ENCODE measurements at places on chromosomes 6 and 20.
A peak's percentile ranks its signal among the peaks of the same experiment; 100 is the strongest.

DNA sequence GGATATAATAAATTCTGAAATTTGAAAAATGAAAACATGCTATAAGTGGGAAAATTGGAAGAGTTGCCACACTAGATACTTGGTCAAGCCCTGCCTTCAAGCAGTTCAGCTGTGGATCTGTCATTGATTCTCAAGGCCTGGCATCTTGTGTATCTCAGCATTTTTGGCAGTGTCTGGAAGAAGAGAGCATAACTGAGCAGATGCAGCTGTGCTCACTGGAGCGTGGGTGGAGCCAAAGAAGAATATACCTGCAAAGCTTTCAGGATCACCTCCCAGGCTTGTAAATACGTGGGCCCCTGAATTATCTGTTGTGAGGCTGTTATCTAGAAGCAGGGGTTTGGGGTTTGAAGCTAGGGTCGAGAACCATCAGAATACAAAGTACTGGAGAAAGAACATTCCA lies 31.3 kb upstream of the CHD6 start:
- DNase-seq: no peak

DNA sequence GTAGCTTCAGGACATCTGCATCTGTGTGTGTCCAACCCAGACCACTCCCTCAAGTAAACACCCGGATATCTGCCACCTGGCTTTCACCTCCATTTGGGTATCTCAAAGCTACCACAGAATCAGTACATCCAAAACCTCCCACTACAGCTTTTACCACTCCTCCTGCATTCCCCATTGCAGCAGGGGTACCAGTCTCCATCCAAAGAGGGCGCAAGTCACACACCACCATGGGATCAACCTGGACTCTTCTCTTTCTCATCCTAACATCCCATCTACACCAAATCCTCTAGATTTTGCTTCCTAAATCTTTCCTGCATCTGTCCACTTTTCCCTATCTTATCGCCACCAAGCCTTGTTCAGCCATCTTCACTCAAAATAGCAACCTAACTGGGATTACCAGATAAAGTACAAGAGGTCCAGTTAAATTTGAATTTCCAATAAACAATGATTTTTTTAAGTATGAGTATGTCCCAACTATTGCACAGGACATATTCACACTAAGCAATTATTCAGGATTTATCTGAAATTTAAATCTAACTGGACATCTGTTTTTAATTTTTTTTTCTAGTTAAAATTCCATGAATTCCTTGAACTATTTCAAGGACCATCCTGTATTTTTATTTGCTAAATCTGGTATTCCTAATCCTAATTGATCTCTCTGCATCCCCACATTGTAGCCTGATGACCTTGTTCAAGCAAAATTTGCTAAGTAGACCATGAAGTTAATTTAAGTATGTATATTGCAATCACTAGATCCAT lies 164.3 kb upstream of the MLN start:
- no peak for DNase-seq

DNA sequence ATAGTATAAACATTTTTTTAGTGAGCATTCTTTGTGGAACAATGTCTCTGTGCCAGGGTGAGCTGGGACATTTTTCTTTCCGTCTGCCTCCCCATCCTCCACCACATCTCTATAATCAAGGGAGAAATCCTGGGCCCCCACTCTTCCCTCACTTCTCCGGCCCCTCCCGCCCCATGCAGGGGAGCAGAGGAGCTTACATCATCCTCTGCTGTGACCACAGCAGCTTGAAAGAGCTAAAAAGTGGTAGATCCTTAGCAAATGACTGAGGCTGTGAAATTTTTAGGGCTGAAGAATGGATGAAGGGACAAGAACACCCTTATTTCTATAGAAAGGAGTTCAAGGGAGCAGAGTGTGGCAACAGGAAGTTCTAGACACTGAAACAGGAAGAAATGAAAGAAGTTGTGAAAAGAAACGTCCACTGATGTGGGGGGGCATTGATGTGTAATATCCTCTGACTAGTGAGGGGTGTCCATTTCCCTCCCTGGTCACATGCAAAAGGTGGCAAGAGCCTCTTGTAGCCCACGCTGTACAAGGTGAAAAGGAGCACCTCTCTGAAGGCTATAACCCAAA lies 380.3 kb upstream of the JARID2 start:
- peak; percentile 75 for DNase-seq

- no peak for DNase-seq
These were observed 84.6 kb downstream of the PTPN1 start for GRCh38 chr20:50594591-50595432.

GRCh38 chr6:167676000-167676665 lies 150.6 kb upstream of the AFDN start:
- peak; percentile 26 for DNase-seq

DNA sequence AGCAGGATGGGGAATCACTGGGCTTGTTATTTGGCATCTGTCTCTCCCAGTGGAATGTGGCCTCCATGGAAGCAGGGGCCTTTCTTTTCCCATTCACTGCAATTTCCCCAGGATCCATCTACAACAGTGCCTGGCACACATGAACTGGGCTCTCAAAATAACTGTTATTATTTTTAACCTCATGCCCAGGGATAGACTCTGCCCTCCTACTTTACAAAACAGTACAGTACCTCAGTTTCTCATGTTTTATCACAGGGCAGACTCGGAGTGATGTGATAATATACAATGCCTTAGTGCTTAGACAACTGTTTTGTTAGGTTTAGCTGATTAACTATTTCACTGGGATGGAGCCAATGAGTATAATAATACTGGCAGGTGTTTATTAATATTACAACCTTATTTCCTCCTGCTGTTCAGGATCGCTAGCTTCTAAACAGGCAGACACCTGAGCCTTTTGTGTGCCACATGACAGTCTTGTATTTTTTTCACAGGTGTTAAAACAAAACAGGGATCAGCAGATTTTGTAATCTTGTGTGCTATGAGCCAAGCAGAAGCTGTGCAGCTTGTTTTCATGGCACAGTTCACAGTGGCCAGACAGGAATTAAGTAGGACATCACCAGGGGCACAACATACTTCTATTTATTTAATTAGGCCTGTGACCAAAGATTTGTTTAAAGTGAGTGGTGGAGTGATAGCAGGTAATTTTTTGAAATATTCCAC lies 157.7 kb upstream of the EYA4 start:
- no peak for DNase-seq

- no peak for DNase-seq
These were observed 207.1 kb upstream of the PRSS16 start for GRCh38 chr6:27040244-27041042.

DNA sequence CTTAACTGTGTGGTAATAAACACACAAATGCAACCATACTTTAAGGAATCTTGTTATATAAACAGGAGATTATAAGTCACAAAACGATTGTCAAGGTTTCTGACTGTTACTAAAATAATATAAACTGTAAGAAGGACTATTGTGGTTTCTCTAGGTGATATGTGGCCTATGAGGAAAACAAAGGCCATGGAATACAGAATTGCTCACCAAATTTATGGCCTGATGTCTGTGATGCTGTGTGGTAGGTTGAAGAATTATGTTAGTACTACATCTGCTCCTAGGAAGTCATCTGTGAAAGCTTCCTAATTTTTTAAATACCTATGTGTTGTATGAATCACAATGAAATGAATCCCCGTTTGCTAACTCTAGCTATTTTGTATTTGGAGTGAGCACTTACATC lies 875.4 kb upstream of the MAP3K7 start:
- DNase-seq: no peak

DNA sequence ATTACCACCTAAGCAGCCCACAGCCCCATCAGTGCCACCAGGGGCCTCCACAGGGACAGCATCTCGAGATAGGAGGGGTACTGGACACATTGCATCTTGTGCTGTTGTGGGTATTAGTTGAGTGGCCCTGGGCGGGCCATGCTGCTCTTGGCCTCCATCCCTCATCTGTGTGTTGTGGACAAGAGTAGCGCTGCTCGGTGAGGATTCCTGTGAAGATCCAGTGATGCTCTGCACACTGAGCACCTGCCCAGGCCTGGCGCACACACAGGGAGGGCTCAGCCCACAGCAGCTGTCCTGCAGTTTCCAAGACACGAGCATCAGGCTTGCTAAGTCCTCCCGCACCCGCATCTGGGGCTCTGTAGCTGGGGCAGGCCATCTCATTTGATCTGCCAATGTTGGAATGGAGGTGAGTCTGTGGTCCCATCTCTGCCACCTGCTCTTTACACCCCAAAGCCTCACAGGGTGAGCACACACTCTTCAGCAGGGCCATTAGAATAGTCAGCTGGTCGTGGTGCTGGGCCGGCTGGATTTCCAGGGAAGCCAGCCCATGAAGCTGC lies 32.0 kb downstream of the SPATA2 start:
- DNase-seq: no peak

- no peak for DNase-seq
These were observed 197.6 kb downstream of the KHDC1L start for GRCh38 chr6:73027691-73028090.

GRCh38 chr6:42756722-42757121 lies 10.8 kb upstream of the TBCC start:
- DNase-seq: no peak

DNA sequence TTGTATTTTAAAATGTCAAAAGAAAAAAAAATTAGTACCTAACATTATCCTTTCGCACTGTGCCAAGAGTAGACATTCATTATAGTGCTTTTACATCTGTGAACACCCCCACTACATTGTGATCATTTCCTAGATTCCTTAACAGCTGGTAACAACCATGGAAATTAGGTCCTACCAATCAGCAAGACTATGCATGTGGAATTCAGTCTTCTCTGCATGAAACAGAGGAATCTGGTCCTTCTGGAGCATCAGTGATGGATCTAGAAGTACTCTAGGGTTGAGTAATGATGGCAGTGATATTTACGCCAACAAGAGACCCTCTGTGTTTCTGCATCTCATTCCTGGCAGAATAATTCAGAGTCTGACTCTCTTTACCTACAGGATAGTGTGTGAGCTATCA lies 9.4 kb downstream of the OR12D1 start:
- DNase-seq: no peak

DNA sequence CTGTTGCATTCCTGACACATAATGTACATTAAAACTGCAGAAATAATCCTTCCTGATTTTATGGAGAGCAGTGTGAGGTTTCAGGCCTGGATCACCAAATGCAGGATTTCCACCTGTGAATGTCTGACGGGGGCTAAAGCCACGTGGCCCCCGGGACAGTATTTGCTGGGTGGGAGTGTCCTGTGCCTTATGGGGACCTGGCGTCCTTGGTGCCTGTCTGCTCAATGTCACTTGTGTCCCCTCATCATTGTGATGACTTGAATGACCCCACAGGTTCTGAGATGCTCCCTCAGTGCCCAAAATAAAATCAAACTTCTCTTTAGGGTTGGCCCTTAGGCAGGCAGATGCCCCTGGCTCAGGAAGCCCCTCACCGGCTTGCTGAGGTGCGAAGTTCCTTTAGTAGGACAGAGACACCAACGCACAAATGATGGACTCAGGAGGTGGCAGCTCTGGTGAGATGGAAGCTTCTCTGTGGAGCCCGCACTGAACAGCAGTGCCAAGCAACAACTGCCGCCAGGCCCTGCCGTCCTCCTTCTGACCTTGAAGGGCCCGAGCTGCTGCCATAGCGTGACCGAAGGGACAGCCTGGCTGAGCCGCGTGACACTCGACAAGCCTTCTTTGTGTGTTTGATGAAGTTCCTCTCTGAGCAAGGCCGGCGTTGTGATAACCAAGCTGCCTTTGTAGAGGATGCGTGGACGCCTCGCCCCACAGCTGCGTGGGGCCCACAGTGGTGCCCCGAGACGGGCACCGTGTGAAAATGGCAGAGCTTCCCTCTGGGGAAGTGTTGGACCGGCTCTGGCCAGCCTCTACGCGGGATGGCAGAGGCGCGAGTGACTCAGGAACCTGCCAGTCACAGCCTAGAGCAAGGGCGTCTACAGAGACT lies 30.9 kb downstream of the FRMD1 start:
- DNase-seq: no peak

DNA sequence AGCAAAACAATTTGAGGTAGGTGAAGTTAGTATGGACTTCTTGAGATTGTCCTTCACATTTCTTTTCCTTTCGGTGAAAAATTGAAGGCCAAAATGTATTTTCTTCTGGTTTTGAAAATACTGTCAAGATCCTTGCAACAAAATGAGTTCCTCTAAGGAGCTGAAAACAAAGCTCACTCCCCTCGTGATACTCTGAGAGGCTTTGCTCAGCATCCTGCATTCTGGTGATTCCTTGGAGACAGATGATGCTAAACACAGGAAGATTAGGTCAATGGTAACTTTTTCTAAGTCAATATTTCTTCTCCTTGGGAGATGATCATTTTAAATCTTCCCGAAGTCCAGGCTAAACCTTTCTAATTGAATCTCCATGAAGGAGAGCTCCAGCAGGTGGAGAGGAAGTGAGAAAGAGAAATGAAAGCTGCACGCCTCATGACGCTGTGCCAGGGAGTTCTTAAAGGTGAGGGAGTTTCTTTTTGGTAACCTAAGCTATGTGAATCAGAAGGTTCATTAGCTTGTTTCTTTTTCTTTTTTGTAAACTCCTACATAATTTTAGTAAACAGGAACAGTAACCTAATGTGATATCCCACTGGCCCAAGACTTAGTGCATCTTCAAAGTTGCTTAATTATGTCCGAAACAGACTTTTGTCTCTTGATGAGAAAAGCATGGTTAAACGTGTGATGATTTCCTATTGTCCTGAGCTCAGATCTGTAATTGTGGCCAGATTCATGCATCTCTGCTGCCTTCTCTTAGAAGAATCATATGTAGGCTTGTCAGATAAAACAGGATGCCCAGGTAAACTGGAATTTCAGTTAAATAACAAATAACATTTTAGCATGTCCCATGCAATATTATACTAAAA lies 15.0 kb downstream of the ESR1 start:
- DNase-seq: no peak

- DNase-seq: no peak
These were observed 586.7 kb upstream of the CITED2 start for GRCh38 chr6:139961190-139961589.

DNA sequence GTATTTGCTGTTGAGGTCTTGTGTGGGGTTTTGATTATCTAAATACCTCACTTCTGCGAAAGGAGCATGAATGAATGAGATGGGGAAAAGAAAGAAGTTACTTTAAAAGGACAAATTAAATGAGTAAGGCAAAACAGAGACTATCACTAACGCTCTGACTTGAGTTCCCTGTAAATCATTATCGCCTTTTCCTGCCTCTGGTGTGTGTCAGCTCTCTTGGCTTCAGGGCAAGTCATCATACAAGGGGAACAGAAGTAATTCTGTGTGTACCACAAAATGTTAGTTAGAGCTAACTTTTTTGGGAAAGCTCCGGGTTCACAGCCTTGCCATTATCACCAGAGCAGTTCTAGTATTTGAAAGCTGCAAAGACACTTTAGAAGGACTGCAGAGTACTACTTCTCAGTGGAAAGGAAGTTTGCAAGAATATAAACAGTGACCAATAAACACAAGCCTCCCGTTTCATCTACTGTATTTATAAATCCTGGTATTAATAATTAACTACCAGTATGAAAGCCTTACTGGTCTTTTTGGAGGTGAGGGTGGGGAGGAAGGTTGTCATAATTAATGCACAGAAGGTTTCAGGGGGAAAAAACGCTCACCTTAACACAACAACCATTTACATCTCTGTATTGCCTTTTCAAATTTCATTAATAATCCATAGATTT lies 1.2 kb downstream of the DZANK1 start:
- DNase-seq: no peak

DNA sequence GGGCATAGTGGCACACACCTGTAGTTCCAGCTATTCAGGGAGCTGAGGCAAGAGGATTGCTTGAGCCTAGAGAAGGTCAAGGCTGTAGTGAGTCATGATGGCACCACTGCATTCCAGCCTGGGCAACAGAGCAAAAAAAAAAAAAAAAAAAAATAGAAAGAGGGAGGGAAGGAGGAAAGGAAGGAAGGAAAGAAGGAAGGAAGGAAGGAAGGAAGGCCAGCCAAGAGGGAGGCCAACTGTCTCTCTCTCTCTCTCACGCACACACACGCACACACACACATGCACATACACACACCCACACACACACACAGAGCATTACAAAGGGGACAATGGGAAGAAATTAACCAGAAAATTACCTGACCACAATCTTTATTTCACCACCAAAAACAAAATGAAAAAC lies 50.6 kb upstream of the COL9A1 start:
- no peak for DNase-seq

Data from hematopoietic multipotent progenitor cell treated with erythropoietin and hydrocortisone succinate and interleukin-3 and kit ligand, for 4 days (in vitro differentiated cells).